ENCODE measurements at places on chromosomes 13 and 19. TPM values are rescaled to one million over a fixed set of nuclear protein-coding genes. Genes with fewer than 3 reads are reported as not detected.

RTBDN gene
- not detected for total RNA-seq

FXYD3 gene
- 846 TPM for total RNA-seq

ZNF493 gene
- total RNA-seq, result 7.2 TPM

GGACT gene
- 3.9 TPM for total RNA-seq

DCLK1 gene
- total RNA-seq, result 2.2 TPM

PABPC3 gene
- total RNA-seq, result under 0.01 TPM

TEX101 gene
- not detected for total RNA-seq

SIGLEC10 gene
- total RNA-seq, result not detected

METTL21C gene
- total RNA-seq, result not detected

CRX gene
- not detected for total RNA-seq

CGB8 gene
- not detected for total RNA-seq

ZNF527 gene
- 2.4 TPM for total RNA-seq

PRTN3 gene
- not detected for total RNA-seq

ACP7 gene
- total RNA-seq, result 0.43 TPM

Data from tracheal epithelial cell (primary cell).